ENCODE measurements at places on chromosomes 3 and 15.

GRCh38 chr3:12484983-12485327 lies 675 bp downstream of the TSEN2 start:
- DNase-seq: no peak

GRCh38 chr3:103137830-103138229 lies 703.0 kb downstream of the ZPLD1 start:
- no peak for DNase-seq

DNA sequence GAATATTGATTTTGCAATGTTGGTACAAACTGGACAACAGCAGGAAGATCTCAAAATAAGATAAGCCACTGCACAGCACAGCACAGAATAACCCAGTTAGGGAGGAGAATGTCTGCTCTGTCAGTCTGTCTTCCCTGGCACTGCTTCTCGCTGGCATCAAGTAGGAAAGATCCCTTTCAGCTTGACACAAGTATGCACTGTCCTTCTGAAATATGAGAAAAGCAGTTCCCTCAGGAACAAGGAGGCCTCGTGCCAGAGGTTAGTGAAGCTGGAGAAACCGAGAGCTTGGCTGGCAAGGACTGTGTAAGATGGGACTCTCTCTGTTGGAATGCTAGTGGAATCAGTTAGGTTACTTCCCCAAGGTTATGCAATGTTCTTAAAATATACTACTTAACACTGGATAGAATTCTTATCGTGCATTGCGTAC lies 59.1 kb downstream of the FMN1 start:
- no peak for DNase-seq

DNA sequence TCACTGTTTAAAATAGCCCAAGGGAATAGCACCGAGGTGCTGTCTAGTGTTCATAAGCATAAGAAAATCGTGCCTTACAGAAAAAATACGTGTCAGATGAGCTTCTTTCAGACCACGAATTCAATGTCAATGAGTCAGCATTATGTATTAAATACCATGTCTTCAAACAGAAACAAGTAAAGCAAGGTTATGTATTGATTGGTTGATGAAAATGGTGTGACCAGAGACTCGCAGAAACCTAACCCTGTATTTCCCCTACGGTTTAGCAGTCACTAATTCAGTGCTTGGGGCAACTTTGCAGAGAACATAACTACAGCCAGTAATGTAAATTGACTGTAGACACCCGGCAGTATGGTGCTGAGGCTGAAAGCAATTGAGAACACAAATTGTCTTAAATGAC lies 307.7 kb downstream of the IL5RA start:
- DNase-seq: no peak

GRCh38 chr3:125613204-125613603 lies 17.9 kb upstream of the OSBPL11 start:
- no peak for DNase-seq

DNA sequence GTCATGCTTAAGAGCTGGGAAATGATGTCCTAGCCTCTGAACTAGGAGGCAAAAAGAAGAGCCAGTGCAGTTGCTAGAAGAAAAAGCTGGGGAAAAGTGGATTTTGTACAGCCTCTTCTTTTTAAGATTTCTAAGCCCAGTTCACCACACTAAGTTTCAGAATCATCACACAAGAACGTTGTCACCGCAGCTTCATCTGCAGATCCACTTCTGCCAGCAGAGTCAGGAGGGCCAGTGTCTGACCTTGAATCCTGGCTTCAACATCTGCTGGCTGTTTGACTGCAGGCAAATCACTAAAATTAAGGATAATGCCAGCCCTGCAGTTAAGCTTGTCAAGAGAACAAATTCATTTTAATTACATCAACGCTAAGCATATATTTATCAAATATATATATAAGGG lies 36.2 kb downstream of the HDC start:
- no peak for DNase-seq

- no peak for DNase-seq
These were observed 484.5 kb upstream of the PROK2 start for GRCh38 chr3:72269475-72269874.

DNA sequence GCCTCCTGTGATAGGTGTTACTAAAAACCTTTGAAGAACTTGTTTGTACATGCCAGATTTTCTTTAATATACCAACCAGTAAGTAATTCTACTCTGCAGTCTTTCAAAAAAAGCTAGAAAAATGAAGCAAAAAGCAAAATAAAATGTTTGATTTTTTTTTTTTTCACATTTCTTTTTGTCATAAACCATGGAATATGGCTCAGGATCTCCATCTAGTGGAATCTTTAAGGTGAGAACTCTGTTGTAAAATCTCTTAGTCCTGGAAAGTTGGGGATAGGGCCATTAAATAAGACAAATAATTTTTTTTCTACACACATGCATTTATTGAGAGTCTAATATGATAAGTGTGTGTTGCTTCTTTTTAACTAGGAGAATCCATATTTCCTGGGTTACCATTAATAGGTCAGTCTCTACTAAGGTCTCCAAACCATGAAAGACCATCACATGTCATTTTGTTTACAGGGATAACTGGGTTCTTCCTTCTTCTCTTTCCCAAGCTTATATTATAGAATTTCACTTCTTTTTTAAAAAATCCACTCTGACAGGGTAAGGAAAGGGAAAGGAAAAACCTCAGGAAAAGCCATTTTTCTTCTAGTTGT lies 84.6 kb downstream of the SLC9A9 start:
- no peak for DNase-seq

GRCh38 chr3:88149101-88149508 lies 654 bp upstream of the C3orf38 start:
- no peak for DNase-seq

DNA sequence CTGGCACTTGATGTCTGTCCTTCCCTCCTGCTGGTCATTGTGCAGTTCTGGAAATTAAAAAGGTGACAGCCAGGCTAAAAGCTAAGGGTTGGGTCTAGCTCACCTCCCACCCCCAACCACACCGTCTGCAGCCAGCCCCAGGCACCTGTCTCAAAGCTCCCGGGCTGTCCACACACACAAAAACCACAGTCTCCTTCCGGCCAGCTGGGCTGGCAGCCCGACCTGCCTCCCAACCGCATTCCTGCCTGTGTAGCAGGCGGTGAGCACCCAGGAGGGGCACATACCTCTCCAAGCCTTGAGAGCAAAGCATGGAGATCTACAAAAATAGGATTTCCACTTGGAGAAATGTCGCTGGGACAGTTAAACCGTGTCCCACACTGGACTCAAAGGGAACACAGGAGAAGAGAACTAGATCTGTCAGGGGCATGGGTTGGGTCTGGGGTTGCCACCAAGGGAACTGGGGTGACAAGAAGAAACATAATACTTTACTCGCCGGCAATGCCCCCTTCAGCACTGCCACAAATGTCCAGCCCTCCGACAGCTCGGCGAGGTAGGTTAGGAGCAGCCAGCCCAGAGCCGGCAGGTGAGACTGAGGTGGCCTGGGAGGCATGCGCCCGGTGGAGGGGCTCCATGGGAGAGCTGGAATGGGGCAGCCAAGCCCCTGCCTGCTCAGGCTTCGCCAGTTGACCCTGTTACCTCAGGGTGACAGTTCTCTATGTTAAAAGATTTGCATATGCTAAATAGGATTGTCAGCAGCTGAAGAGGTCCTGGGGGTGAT lies 52.2 kb downstream of the EXOG start:
- DNase-seq: no peak

GRCh38 chr15:34847598-34847997 lies 52.2 kb upstream of the ACTC1 start:
- DNase-seq: no peak

DNA sequence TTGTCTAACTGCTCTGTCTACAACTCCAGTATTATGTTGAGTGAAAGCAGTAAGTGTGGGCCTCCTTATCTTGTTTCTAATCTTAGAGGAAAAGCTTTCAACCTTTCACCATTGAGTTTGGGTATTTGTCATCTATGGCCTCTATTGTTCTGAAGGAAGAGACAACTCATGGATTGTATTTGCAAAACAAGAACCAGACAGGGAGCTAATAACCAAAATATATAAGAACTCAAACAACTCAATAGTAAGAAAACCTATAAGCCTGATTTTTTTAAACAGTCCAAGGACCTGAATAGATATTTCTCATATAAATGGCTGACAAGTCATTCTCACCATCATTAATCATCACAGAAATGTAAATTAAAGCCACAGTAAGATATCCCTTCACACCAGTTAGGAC lies 113.0 kb downstream of the TAFA4 start:
- DNase-seq: no peak

- peak; percentile 59 for DNase-seq
These were observed at the start of gene CD96 for GRCh38 chr3:111541911-111542483. Gene CD96, plus strand, starts transcription at chr3:111542197. Its CDS starts 52 bp downstream, at chr3:111542249.

- no peak for DNase-seq
These were observed 57.2 kb downstream of the XXYLT1 start for GRCh38 chr3:195213639-195214315.

DNA sequence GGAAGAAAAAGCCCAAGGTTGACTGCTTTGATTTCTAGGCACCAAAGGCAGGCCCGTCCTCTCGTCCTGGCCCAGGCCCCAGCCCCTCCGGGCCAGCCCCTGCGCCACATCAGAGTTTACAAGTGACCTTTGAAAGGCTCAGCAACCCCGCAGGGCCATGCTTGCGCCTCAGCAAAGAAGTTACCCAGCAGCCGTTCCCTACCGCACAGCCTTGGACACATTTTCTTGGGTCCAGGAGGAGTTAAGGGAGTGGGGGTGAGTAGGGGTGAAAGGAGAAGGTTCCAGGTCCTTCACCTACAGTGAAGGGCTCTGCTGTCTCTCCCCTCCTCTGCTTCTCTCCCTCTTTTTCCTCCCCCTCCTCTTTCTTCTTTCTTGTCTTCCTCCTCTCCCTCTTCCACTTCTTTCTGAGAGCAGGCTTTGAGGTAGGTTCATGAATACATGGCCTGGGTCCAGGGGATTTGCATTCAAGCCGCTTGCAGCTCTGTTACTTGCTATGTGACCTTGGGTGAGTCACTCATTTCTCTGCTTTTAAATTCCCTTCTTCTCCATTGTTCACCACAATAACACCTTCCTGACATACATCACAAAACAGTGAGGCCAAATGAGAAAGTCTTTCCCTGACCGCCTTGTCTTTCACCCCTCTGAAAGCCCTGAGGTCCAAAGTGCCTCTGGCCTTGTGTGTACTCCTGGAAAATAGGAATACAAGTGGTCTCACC lies 223.3 kb upstream of the TPRG1 start:
- no peak for DNase-seq

- DNase-seq: no peak
These were observed 23.3 kb upstream of the LMOD3 start for GRCh38 chr3:69145688-69146087.

- no peak for DNase-seq
These were observed 116.7 kb downstream of the ARRDC4 start for GRCh38 chr15:98077186-98077585.

- no peak for DNase-seq
These were observed 60.8 kb downstream of the ATP13A5 start for GRCh38 chr3:193317682-193318300.

GRCh38 chr3:141796081-141796888 lies 33.1 kb downstream of the GRK7 start:
- DNase-seq: peak; percentile 35

GRCh38 chr3:17938313-17938712 lies 195.9 kb upstream of the TBC1D5 start:
- DNase-seq: no peak

DNA sequence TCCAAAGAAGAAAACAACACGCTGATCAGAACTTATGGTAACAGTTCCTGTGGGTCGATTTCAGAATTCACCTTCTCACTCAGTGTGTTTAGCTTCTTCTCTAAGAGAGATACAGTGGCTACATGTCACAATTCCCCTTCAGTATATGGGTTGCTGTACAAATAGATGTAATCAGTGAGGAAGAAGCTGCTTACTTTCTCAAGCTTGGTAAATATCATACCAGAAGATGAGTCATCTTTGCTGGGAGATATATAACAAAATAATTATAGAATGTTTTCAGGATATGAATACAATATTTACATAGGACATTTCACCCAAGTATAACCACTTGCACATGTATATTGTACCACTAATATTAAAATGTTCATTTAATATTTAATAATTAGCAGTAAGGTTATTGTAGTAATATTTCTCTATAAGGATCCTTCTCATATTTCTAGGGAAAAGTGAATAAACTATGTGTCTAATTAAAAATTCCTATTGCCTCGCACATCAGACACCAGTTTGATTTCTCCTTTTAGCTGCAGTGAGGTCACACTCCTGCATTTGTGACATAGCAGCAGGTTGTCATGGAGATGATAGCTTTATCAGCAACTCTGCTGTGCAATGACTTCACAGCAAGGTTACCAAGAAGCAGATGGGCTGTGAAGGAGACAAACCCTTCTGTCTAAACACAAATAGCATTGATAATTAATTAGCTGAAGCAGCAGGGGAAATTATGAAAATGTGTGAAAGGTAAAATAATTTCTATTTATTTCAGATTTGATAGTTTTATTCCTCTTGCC lies 211.4 kb downstream of the TUSC7 start:
- DNase-seq: no peak

GRCh38 chr15:57445872-57446271 lies 69.6 kb downstream of the CGNL1 start:
- no peak for DNase-seq

DNA sequence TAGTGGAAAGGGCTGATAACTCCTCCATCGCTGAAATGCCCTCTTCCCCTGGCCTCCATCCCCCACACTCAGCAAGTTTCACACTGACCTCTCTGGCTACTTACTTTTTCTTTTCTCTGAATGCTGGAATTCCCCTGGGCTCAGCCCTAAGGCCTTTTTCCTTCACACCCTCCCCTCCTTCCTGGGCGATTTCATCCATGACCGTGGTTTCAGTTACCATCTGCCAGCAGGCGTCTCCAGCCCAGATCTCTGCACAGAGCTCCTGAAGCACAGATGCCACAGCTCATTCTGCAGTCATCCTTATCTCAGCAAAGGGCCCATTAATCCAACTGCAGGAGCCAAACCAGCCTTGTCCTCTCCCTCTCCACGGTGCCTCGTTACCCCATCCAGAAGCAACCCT lies 114.0 kb downstream of the RFTN1 start:
- no peak for DNase-seq

DNA sequence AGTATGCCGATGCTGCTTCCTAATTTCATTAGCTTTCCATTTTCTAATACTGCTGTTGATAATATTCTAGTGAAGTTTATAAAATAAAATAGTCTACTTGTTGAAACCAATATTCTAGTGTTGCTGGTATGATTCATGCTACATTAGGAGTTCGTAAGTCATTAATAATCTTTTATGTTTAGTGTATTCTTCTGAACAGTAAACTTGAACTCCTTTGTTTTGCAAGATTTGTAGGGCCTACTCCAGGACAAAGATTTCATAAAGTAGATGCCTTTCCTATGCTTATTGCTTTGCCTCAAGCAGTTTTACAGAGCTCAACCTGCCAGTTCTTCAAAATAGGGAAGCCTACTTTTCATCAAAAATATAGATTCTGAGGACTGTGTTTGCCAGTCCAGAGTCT lies 111.5 kb downstream of the RSRC1 start:
- no peak for DNase-seq

- no peak for DNase-seq
These were observed 125.9 kb upstream of the PLXND1 start for GRCh38 chr3:129732200-129732876.

DNA sequence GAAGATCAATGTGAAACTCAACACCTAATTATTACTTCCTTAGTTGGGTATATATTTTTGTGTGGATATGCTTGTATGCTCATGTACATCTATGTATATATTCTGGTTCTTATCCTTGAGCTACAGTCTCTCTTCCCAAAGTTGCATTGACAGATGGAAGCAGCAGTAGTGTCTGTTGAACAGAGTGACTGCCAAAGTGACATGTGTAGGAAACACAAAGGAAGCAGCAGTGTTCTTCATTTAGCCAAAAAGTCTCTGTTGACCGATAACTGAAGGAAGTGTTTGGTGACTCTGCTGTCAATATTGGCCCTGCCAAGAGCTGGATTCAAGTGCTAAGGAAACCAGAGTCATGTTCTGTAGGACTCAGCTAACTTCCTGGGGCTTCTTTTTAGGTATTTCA lies 123.8 kb downstream of the C3orf70 start:
- DNase-seq: no peak
